Stimulated activated CD8-positive, alpha-beta memory T cell treated with anti-CD3 and anti-CD28 coated beads, Interleukin-7, amount 100 ng/mL, for 48 hours (primary cell): ENCODE measurements at places on chromosomes 4 and X.

- no peak for DNase-seq
Observed at GRCh38 chrX:155086202-155086840, 15.0 kb downstream of the BRCC3 start.

GRCh38 chr4:174856926-174857800 is 28.1 kb upstream of the GLRA3 start:
- DNase-seq = no peak

DNA sequence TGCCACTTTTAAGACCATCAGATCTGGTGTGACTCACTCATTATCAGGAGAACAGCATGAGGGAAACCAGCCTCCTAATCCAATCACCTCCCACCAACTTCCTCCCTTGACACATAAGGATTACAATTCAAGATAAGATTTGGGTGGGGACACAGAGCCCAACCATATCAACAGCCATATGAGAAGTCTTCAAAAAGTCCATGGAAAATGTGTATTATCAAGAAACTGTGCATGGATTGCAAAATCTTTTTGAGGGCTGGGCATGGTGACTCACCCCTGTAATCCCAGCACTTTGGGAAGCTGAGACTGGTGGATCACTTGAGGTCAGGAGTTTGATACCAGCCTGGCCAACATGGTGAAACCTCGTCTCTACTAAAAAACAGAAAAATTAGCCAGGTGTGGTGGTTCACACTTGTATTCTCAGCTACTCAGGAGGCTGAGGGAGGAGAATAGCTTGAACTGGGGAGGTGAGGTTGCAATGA is 17.8 kb upstream of the RPL39 start:
- no peak for DNase-seq

- no peak for DNase-seq
Observed at GRCh38 chrX:19725641-19726040, 161.8 kb downstream of the SH3KBP1 start.

GRCh38 chr4:25911356-25911755 is 2.7 kb upstream of the SMIM20 start:
- no peak for DNase-seq

DNA sequence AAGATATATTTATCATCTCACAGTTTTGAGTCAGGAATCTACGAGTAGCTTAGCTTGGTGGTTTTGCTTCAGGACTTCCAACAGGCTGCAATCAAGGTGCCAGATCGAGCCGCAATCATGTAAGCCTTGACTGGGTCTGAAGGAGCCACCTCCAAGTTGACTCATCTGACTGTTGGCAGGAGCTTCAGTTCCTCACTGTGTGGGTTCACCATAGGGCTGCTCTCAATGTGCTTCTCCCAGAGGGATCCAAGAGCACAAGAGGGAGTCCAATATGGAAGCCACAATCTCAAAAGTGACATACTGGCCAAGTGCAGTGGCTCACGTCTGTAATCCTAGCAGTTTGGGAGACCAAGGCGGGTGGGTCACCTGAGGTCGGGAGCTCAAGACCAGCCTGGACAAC is 26.5 kb downstream of the DCHS2 start:
- DNase-seq = no peak

DNA sequence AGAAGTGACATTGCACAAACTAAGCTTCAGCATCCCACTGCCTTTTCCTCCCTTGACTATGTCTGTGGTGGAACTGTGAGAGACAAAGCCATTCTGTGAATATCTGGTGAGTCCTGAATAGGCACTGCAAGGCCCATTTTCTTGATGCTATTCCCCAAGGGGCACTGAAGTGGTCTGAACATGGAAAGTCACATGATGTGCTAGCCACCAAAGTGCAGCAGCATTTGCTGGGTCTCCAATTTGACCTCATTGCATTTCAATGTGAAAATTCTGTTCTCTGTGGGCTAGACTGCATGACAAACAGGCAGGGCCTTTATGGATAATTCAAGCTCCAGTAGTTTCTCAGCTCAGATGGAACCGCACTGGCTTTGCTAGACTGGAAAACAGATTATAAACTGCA is 627.4 kb upstream of the BOD1L1 start:
- DNase-seq = no peak

- DNase-seq = no peak
Observed at GRCh38 chrX:66163849-66164411, at the start of gene HEPH. TSS of gene HEPH (plus strand) at chrX:66164247. CDS start at chrX:66170571, 6,324 bp downstream.

- DNase-seq = no peak
Observed at GRCh38 chr4:173243917-173244658, 75.5 kb downstream of the GALNT7 start.

- DNase-seq = no peak
Observed at GRCh38 chr4:7910952-7911578, 28.6 kb downstream of the AFAP1 start.

GRCh38 chr4:76306882-76307659 is 538 bp downstream of the STBD1 start:
- DNase-seq = no peak

- DNase-seq = peak; percentile 38
Observed at GRCh38 chr4:5712517-5712916, 1.5 kb downstream of the EVC start.

GRCh38 chr4:138897811-138898226 is 117.8 kb upstream of the NOCT start:
- DNase-seq = no peak

DNA sequence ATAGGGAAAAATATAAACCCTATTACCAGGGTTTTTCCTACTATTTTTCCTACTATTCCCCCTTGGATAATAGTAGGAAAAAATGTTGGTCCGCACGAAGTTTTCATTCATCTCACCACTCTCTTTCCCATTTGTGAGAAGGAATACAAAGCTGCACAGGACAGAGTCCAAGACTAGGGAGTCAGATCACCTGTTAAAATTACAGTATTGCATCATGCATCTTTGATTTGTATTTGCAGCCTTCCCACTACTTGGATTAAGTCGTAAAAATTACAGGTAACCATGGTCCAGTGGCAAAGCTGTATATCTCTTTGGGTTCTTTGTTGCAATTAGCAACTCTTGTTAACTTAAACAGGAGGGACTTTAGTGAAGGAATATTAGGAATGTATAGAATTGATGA is 121.5 kb downstream of the FNIP2 start:
- no peak for DNase-seq

- DNase-seq = no peak
Observed at GRCh38 chrX:9789555-9789954, 3.3 kb downstream of the SHROOM2 start.

- DNase-seq = no peak
Observed at GRCh38 chr4:14701896-14702295, 300.4 kb upstream of the CPEB2 start.

DNA sequence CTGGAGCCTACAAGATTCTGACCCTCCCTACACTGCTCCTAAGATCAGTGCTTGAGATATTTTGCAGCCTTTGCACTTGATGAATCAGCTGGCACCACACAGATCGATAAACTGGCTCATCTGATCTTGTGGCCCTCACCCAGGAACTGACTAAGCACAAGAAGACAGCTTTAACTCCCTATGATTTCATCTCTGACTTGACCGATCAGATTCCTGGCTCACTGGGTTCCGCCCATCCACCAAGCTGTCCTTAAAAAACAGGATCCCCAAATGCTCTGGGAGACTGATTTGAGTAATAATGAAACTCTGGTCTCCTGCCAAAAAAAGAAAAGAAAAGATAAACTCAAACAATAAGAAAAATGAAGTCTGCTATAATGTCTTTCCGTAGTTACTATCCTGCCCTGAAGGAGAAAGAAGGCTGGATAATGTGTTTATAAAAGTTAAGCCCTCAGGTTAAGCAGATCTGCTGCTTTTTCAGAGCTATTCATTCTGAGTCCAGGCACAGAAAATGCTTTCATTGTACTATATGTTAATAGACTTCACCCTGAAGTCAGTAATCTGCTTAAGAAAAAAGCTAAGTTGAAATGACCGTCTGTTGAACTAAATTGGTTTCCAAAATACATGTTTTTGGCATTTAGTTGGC is 795.2 kb downstream of the TRIML1 start:
- no peak for DNase-seq

DNA sequence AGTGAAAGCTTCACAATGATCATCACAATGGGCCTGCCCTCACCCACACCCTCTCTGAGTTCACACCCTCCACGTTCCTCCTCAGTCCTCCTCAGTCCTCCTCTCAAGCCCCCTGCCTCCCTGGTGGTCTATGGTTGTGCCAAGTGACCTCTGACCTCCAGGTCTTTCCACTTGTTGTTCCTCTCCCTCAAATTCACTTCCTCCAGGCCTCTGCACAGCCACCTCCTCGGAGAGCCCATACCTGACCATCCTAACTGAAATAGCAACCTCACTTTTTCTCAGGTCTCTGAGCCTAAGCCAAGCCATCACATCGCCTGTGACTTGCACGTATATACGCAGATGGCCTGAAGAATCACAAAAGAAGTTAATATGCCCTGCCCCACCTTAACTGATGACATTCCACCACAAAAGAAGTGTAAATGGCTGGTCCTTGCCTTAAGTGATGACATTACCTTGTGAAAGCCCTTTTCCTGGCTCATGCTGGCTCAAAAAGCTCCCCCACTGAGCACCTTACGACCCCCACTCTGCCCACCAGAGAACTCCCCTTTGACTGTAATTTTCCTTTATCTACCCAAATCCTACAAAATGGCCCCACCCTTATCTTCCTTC is 293.4 kb upstream of the TENM3 start:
- DNase-seq = no peak

DNA sequence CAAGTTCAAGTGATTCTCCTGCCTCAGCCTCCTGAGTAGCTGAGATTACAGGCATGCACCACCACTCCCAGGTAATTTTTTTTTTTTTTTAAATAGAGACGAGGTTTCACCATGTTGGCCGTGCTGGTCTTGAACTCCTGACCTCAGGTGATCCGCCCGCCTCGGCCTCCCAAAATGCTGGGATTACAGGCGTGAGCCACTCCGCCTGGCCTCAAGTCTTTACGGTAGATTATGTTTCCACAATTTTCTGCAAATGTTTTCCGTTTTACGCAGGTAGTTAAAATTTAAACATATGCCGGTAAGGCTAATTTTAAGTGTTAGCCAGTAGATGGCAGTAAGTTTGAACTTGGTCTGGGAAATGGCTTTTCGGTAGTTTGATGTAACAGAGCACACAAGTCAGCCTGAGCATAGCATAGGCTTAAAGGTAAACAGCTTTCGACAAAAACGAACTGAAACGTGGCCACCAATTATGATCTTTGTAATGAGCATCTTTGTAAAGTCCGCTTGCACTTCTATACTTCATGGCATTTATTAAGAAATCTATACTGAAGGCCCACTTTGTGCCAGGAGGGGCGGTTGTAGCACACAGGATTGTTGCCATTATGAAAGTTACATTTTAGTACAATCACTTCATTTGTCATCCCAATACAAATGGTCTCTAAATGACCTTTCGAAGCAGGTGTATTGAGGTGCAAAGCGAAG is 31.1 kb downstream of the CCKAR start:
- no peak for DNase-seq

- no peak for DNase-seq
Observed at GRCh38 chr4:182306792-182307507, 63.7 kb downstream of the TENM3 start.

DNA sequence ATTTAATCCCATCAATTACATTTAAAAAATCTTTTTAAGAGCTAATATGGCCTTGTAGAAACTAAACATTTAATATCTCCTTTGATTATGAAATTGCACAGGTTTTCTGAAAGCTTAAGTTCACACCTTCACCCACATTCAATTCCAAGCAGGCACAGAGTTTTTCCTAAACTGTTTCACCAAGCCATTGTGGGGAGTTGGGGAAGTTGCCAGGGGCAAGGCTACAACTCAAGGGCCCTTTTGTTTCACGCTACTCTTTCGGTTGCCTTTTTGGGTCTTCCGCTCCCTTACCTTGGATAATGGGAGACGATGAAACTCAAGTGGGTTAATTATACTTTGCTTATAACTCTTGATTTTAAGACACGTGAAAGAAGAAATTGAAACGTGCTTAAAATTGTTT is 33.3 kb downstream of the APBB2 start:
- DNase-seq = no peak

DNA sequence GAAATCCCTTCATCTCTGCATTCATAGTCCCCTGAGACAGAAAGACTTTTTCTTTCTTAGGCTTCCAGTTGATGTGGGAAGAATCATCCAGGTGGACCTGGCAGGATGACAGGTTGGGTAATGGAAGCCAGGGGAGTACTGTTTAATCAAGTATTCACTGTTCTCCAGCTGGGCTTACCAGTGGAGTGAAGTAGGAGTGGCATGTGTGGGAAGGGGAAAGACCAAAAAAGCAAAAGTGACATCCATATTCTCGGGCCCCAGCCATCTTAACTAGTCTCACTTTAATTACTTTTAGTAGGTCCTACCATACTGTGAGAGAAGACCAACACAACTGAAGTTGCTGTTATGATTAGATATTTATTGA is 18.5 kb downstream of the VSIG4 start:
- DNase-seq = no peak

DNA sequence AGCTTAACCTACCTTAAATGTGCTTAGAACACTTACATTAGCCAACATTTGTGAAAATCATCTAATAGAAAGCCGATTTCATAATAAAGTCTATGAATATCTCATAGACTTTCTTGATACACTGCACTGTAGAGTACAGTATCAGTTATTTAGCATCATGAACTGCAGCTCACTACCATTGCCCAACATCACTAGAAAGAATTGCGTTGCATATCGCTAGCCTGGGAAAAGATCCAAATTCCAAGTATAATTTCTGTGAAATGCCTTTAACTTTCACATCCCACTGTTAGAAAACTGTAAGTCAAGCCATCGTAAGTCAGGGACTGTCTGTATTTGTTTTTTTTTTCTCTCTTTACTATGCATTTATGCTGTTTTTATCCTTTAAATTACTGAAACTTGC is 918.6 kb upstream of the PABPC4L start:
- no peak for DNase-seq

DNA sequence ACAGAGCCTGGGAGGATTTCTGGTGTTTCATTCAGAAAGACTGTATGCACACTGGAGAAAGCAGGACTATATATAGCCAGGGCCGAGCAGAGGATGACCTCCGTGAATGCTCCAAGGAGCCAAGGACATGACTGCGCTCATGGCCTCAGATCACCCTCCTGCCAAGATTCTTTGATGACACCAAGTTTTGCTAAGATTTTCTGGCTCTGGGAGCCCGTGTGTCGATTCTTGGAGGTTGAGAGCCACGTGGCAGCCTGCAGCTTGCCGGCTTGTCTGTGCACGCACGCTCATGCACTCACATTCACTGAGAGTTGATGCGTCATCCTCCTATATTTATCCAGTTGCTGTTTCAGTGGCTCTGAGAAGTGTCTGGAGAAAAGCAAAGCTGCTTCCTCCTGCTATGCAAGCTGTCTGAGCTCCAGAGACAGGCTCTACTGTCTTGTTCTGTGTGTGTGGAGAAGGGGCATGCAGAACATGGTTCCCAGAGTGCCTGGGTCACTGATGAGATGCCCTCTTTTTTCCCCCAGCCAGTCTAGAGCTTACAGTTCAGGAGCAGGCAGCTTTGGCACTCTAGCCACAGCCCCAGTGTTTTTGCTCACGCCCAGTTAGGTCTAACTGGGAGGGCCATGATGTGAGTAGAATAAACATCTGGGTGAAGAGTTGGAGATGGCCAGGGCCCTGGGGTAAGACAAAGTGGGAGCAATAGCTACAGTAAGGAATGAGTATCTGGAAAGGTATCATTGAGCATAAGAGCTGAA is 64.9 kb upstream of the SCOC start:
- DNase-seq = no peak
